Upper lobe of right lung (tissue), 1 donor: ENCODE measurements at places on chromosomes 4 and X.

DNA sequence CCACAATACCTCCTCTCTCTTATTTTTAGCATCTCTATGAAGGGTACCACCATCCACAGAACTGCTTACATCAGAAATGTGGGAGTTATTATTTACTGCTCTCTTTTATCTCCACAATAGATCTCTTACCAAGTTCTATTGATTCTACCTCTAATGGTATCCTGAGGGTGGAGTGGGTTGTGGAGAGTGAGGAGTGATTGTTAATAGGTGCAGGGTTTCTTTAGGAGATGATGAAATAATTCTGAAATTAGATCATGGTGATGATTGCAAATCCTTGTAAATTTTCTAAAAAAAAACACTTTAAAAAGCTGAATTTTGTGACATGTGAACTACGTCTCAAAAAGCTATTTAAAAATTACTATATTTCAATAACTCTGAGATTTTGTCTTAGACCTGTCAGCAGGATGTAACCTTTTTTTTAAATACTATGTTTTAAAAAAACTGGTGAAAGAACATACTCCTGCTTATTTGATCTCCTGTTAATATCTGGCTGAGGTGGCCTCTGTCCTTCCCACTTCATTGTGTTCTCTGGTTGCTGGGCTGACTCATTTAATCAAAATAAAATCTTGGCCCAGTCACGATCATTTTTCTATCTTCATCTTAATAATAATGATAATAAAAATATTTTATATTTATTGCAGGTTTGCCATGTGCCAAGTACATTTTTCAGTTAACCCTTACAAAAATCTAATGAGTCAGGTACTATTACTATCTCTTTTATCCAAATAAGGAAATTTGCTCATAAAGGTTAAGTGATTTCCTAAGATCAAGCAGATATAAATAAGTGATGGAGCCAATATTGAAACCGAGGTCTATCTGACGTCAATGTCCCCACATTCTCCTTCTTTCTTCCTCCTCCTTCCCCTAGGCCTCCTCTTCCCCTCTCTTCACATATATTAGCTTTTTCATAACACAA lies 73.5 kb downstream of the GLUD2 start:
- DNase-seq: no peak
- no peaks in the 10 kb centered on the region for H3K4me1 ChIP-seq
- H3K27me3 ChIP-seq: no peaks in the 10 kb centered on the region
- H3K4me3 ChIP-seq: no peak overlapping the region
- no peak overlapping the region for H3K27ac ChIP-seq

DNA sequence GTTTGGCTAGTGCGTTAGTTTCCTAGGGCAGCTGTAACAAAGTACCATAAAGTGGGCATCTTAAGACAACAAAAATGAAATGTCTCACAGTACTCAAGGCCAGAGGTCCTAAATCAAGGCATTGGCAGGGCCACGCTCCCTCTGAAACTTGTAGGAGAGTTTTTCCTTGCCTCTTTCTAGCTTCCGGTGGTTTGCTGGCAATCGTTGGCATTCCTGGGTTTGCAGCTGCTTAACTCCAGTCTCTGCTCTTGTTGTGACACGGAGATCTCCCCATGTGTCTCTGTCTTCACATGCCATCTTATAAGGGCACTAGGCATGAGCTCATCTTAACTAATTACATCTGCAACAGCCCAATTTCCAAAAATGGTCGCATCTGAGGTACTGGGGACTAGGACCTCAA lies 362.0 kb upstream of the BOD1L1 start:
- no peaks in the 10 kb centered on the region for H3K36me3 ChIP-seq
- H3K27me3 ChIP-seq: no peaks in the 10 kb centered on the region
- peaks cover 2% of the 10 kb centered on the region for H3K4me1 ChIP-seq
- no peak for DNase-seq
- H3K4me3 ChIP-seq: no peak overlapping the region
- no peak overlapping the region for H3K27ac ChIP-seq

DNA sequence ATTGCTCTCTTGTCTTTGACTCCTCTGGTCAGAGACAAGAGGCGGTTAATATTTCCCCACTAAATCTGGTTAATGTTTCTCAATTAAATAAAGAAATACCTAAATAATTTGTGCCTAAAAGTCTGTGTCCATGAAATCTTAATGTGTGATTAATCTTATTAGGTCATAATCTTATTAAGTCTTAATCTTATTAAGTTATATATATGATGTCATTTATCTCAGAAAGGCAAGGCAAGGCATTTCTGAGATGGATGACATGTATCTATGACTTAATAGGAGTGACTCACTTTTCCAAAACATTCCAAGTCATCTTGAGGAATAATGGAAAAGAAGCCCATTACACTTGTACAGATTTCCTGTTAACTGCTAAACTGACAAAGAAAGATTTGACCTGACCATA lies 74.7 kb downstream of the TRAM1L1 start:
- no peak overlapping the region for H3K27ac ChIP-seq
- no peak for DNase-seq
- no peaks in the 10 kb centered on the region for H3K36me3 ChIP-seq
- H3K4me1 ChIP-seq: no peaks in the 10 kb centered on the region
- H3K4me3 ChIP-seq: no peak overlapping the region
- H3K27me3 ChIP-seq: no peaks in the 10 kb centered on the region

- no peak overlapping the region for H3K27ac ChIP-seq
- peaks cover 5% of the 10 kb centered on the region for H3K27me3 ChIP-seq
Observed at GRCh38 chr4:6502147-6502546, 29.7 kb upstream of the PPP2R2C start.

GRCh38 chr4:7705062-7705461 lies 234.6 kb downstream of the AFAP1 start:
- DNase-seq: no peak
- H3K27me3 ChIP-seq: peaks cover 4% of the 10 kb centered on the region
- no peak overlapping the region for H3K4me3 ChIP-seq

- H3K27me3 ChIP-seq: no peaks in the 10 kb centered on the region
- peak overlapping the region; percentile 30 for H3K4me3 ChIP-seq
- peak overlapping the region; percentile 75 for H3K27ac ChIP-seq
- H3K4me1 ChIP-seq: peaks cover 62% of the 10 kb centered on the region
Observed at GRCh38 chr4:140092094-140092851, 61.7 kb downstream of the MAML3 start.
